ENCODE measurements at places on chromosomes 7 and 10.

DNA sequence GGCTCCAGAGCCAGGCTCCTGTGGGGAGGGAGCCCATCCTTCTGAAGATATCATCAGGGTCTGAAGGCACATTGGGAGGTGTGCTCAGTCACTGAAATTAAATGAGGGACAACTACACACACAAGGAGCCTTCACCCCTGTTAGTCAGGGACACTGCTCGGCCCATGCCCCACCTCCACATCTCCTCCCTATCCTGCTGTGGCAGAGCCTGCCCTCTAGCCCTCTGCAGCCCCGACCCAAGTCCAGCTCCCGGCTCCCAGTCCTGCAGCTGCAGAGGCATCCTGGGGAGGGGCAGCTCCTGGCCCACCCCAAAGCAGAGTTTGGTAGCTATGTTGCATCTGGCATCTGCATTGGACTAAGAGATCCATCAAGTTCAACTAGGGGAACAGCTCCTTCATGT, 136.3 kb downstream of the ZNF248 start:
- DNase-seq = no peak

- DNase-seq = no peak
These were observed 19.3 kb downstream of the ELMO1 start for GRCh38 chr7:37429435-37429791.

DNA sequence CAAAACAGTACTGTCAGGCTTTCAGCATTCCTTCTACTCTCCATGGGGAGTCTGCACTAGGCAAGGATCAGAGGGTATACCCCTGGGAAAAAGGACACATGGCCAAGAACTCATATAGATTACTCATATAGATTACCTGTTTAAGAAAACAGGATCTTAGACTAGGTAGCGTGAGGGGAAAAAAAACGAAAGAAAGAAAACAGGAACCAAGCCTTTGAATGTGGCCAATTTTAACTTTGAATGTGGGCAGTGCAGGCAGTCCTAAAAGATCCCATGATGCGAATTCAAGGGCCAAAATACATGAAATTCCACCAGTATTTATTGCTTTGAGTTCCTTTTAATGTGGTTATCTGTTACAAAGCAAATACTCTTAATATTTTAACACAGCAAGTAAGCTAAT, 108.6 kb upstream of the TAC1 start:
- DNase-seq = no peak

DNA sequence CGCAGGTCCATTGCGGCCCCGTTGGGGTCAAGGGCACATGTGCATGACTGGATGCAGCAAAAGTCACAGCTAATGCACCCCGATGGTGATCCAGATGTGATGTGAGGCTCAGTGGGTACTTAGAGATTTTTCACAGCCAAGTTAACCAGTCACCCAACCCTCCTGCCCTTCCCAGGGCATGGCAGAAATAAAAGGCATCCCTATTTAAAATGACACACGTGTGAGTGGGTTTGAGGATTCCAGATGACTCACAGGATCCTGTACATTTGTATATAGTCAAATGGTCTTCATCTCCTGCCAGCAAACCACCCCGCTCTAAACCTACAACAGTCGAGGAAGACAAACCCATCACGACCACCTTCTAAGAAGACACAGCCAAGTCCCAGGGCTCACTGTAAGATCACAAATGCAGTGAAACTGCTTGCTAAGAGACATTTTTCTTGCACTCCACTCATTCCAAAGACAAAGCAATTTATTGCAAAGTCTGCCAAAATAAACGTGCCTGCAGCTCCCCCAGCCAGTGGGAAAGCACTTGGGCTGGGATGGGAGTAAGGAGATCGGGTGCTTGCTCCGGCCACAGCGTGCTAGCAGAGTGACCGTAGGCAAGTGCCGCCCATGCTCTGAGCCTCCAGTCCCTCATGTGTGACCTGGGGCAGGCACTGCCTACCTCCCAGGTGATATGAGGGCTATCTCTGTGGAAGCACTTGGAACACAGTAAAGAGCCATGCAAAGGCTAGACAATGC, 86.6 kb upstream of the MACROH2A2 start:
- DNase-seq = no peak

GRCh38 chr7:32092346-32092745, 22.1 kb upstream of the PDE1C start:
- no peak for DNase-seq

GRCh38 chr10:110619514-110620397, 24.4 kb upstream of the RBM20 start:
- DNase-seq = no peak

GRCh38 chr10:57249615-57250281, 888.7 kb upstream of the ZWINT start:
- no peak for DNase-seq

- DNase-seq = no peak
These were observed 19.4 kb upstream of the PDCD4 start for GRCh38 chr10:110852255-110852896.

- no peak for DNase-seq
These were observed 31.2 kb downstream of the TRRAP start for GRCh38 chr7:98909487-98909886.

- no peak for DNase-seq
These were observed 113.2 kb upstream of the PHF14 start for GRCh38 chr7:10860516-10860915.

DNA sequence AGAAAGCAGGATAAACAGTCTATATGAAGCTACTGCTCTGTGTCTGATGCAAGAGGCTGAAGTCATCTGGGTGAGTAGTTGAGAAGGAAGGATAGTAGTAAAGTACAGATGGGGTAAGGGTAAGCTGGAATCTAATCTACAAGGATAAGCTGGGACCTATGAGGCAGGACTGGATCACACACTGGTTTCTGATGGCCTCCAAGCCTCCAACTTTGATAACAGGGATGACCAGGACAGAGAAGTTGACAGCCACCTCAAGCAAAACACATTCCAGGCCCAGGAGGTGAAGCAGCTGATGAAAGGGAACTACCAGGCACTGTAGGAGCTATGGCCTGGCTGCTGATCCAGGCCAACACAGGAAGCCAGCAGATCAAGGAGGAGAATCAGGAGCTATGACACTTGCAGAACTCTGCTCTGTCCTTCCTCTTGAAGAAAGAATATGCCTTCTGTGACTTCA, 278.1 kb upstream of the TMEM229A start:
- no peak for DNase-seq

DNA sequence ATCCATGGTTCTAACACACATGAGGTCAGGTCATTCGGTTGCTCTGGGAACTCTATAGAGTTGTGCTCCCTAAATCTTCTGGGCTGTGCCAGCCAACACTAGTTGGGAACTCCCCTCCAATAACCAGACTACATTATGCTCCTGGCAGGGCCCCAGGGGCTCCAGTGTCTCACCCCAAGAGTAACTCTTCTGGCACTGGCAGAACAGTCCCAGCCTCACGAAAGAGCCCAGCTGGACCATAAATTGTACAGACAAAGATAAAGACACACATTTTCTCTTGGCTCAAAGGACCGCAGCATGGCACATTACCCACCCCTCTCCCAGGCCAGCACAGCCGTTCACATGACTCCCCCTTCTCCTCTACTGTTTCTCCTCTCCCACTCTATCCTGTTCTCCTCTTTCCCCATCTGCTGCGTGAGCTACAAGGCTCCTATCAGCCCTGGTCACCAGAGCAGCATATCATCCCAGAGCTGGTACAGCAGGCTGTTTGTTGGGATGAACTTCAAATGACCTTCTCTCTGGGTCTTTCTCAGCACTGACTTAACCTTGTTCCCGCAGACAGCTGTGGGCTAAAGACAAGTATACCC, 230.6 kb downstream of the PLXNA4 start:
- DNase-seq = no peak

DNA sequence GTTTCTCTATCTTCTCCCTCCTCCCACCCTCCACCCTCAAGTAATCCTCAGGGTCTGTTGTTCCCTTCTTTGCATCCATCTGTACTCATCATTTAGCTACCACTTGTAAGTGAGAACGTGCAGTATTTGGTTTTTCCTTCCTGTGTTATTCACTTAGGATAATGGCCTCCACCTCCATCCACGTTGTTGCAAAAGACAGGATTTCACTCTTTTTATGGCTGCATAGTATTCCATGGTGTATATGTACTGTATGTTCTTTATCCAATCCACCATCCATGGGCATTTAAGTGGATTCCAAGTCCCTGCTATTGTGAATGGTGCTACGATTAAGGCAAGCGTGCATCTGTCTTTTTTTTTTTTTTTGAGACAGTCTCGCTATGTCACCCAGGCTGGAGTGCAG, 72.4 kb downstream of the PROSER2 start:
- DNase-seq = no peak

- DNase-seq = no peak
These were observed 10.2 kb downstream of the CYREN start for GRCh38 chr7:135160098-135160857.

DNA sequence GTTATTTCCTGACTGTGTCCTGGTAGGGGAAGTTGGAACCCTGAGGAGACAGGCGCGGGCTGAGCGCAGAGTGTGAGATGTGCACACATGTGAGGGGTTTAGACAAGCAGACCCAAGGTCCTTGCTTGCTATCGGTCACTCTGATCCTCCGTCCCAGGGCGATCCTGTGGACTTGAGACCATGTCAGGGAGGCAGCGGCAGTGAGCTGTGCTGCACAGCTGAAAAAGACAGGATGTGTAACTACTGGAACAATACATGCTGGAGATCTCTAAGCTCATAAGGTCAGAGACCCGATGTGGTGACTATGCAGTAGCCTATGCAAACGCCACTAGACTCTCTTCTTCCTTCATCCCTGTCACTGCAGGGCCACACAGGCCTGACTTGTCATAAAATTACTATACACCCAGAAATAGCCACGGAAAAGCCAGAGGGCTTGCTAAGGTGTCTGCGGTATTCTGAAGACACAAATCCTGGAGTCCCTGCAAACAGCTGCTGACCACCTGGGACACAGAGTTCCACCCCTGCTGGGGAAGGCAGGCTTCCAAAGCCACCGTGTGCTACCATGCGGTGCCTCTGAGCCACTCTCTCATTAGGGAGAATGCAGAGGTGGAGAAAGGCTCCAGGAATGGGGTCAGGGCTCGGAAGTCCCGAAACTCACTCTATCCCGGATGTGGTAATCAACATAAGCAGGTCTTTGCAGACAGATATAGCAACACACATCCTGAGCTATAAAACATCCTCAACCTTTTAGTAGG, 91.1 kb upstream of the DDC start:
- no peak for DNase-seq

GRCh38 chr7:1720326-1720725, 50.2 kb downstream of the ELFN1 start:
- peak; percentile 60 for DNase-seq

DNA sequence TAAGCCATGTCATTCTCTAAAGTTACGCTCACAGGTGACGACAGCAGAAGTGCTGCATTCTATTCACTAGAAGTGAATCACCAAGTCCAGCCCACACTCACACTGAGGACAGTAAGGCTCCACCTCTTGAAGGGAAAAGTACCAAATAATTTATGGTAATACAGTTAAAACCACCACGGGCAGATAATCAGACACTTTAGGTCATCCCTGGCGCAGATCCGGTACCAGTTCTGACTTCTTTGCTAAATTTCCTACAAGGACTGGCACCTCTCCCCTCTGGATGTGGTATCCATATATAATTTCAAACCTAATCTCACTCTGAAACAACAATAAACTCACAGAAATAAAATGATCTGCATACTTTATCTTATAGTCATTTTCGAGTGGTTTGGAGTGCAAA, 954.7 kb upstream of the GHITM start:
- DNase-seq = no peak

DNA sequence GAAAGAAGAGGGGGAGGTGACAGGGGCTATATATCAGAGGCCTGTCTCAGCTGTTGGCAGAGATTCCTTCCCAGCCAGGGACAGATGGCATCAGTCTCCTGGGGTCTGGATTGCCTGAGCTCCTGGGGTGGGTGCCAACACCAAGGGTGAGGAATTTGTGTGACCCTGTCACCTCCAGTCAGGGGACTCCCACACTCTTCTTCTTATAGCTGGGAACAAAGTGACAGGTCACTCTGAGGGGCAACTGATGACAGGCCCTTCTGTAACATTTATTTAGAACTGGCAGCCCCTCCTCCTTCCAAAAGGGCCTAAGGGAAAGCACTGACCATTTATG, 53.7 kb upstream of the DUSP5 start:
- DNase-seq = no peak

GRCh38 chr10:130453721-130454542, 317.7 kb downstream of the GLRX3 start:
- DNase-seq = no peak

- DNase-seq = no peak
These were observed 263.1 kb upstream of the CXCL12 start for GRCh38 chr10:44647877-44648542.

Measured in posterior cingulate gyrus (tissue), 11 donors.